ENCODE measurements at places on chromosomes 7 and 10. TPM values are rescaled to one million over a fixed set of nuclear protein-coding genes. Genes with fewer than 3 reads are reported as not detected.

GRCh38 chr10:108905171-108905570 lies 1018.1 kb downstream of the XPNPEP1 start:
- no peak overlapping the region for H3K27ac ChIP-seq
- H3K36me3 ChIP-seq, result no peaks in the 10 kb centered on the region
- no peaks in the 10 kb centered on the region for H3K27me3 ChIP-seq
- no peak for DNase-seq

DNA sequence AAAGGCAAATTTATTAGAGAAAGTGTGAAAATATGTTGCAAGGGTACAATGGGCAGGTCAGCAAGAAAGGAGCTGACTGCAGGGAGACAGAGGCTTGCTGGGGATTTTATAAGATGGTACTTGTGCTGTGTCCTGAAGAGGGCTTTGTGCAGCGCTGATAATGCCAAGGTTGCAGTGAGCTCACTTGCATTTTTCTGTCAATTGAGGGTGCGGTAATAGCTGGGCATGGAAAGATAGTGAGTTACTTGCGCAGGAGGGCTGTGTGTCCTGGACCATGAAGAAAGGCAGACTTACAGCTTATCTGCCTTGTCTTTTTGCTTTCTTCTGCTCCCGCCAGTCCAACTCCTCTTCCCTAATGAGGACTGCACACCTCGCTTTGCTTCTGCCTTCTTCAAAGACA lies 12.5 kb downstream of the CDC123 start:
- H3K27me3 ChIP-seq, result no peaks in the 10 kb centered on the region

The TMEM229A gene
- total RNA-seq, result not detected

The UPP1 gene
- total RNA-seq, result 89.6 TPM

The C7orf57 gene
- total RNA-seq, result 0.83 TPM

Data from activated CD8-positive, alpha-beta T cell treated with anti-CD3 and anti-CD28 coated beads for 36 hours (primary cell).